ENCODE measurements at places on chromosomes 11 and 22.

DNA sequence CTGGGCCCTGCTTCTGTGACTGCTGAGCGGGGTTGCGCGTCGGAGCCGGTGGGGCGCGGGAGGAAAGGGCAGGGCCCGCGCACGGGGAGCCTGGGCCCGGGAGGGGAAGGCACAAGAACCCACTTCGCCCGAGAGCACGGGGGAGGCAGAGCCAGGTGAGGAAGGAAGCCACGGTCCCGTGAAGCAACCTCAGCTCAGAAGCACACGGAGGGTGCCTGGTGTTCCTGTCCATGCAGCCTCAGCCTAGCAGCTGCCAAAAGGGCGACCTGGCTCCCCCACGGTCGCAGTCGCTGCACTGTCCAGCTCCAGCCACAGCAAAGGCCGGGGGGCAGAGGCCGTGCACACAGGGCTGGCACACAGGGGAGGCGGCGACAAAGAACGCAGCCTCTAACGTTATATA is 9.3 kb upstream of the CDC42BPG start:
- DNase-seq, result no peak

GRCh38 chr11:77416357-77416756 is 57.5 kb downstream of the PAK1 start:
- no peak for DNase-seq

DNA sequence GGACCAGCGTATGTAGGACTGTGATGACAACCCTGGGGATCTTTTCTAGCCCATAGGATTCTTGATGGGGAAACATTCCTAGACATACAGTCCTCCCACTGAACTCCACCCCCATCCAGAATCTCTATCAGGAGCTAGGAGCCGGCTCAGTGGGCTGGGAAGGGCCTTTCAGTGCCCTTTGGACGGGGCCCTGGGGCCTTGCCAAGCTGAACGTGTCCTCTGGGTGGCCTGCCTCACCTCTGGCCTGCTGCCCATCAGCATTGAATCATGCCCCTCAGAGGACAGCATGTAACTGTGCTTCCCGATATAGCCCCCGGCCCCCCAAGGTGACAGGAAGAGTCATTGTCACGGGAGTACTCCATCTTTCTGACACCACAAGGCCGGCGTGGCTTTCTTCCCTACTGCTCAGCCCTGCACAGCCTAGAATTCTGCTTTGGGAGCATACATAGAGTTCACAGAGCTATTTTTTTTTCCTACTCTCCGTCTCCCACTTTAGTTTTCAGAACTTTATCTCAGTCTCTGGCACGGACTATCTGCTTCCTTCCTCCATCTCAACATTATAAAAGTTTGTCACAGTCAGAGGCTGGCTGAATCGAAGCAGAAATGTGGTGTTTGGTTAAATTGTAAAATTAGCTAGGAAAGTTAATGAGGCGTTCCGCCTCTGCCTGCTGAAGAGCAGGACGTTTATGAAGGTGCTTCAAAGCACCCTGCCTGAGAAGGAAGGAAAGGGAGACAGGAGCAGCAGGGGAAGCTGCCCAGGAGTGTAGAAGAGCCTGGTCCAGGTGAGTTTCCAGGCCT is 111.9 kb downstream of the ZBTB16 start:
- no peak for DNase-seq

DNA sequence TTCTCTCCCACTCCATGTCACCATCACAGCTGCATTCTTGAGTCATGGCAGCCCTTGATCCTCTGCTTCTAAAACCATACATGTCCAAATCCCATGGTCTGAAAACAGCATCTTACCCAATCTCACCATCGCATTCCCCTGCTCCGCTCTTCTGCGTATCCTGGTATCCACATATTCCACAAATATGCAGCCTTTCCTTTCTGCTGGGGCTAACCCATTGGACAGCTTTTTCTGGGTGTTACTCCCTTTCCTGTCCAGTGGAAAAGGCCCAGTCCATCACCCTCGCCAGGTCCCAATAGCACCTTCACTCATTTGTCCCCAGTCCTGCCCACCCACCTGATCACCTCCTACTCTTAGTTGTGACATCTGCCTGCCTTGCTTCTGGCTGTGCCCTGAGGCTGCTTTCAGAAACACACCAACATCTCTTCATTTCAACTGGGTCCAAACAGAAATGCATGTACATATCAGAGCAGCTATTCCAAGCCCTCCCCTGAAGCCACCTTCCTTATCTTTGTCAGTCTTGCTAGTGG is 237.6 kb upstream of the TBCEL start:
- no peak for DNase-seq

DNA sequence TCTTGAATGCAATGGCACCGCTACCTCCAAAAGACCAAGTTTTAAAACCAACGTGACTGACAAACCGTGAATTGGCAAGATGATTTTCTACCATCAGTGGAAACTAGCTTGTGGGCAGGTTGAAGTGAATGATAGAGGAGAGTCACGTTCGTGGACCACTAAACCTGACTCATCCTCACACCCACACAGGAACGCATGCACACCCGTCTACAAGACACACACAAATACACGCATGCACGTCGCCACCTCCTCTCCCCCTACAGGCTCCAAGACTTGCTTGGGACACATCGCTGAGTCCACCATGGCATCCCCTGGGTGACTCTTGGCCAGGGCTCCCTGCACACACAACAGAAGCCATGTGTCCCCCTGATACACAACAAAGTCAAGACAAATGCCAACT is 14.4 kb downstream of the TMPRSS6 start:
- DNase-seq, result no peak

DNA sequence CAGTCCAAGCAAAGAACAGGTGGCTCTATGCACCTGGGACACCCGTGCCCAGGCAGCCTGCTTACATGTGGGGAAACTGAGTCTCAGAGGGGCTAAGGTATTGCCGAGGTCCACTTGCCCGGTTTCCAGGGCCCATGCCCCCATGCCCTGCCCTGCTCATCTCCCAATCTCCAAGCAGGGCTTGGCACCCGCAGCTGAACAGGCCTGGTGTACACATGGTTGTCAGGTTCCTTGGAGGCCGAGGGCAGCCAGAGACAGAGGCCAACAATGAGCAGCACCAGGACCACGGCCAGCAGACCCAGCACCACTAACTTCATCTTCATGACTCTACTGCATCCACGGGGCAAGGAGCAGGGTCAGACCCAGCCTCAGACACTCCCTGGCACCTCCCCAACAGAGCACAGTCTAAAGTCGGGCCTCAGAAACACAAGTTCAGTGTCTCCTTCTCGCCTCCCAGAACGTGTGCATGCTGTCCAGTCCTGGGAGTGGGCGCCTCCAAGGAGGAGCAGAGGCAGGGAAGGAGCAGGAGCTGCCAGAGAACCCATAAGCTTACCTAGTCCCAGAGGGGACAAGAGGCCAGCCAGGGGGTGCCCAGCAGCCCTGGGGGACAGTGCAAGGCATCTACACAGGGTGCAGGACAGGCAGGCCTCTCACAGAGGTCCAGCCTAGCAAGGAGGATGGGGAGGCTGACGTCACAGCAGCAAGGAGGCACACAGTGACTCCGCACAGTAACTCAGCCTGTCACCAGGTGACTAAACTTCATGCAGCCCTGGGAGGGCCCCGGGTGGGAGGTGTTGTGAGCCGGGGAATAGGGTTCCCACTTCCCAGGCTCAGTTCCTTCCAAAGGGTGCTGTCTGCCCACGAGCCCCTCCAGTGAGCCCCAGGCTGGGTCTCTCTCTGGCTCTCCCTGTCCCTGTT is 20.2 kb upstream of the RGL4 start:
- no peak for DNase-seq

DNA sequence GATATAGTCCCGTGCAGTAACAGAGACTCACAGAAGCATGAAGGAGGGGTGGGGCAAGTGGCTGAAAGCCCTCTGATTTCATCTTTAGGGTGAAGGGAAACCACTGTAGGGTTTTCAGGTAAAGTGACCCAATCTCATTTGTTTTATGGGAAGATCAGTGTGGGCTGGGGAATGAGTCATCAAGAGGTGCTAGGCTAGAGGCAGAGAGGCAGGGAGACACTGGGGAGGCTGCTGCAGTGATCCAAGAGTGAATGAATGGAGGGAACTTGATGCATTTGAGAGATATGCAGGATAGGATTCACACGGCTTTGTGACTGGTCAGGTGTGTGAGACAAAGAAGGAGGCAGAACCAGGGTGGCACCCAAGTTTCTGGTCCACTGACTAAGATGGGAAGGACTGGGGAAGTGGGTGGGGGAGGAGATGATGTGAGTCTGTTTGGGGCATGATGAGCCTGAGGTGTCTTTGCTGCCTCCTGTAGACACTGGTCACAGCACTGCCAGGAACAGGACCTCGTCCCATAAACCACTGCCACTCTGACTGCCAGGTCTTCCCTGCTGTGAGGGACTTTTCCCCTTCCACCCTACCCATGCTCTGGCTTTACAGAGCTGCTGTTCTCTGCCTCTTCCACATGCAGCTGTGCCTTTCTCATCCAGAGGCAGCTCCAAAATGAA is 239.0 kb downstream of the TENM4 start:
- no peak for DNase-seq

DNA sequence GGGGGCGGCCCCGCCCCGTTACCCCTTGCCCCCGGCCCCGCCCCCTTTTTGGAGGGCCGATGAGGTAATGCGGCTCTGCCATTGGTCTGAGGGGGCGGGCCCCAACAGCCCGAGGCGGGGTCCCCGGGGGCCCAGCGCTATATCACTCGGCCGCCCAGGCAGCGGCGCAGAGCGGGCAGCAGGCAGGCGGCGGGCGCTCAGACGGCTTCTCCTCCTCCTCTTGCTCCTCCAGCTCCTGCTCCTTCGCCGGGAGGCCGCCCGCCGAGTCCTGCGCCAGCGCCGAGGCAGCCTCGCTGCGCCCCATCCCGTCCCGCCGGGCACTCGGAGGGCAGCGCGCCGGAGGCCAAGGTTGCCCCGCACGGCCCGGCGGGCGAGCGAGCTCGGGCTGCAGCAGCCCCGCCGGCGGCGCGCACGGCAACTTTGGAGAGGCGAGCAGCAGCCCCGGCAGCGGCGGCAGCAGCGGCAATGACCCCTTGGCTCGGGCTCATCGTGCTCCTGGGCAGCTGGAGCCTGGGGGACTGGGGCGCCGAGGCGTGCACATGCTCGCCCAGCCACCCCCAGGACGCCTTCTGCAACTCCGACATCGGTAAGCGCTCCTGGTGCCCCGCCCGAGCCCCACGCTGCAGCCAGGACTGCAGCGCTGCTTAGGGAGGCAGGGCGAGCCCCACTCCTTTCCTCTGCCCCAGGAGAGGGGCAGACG is at the start of gene TIMP3:
TIMP3 (plus strand) TSS at position 169 of the 700 bp plus-strand sequence; CDS start at position 466, 297 bp downstream.
- no peak for DNase-seq

DNA sequence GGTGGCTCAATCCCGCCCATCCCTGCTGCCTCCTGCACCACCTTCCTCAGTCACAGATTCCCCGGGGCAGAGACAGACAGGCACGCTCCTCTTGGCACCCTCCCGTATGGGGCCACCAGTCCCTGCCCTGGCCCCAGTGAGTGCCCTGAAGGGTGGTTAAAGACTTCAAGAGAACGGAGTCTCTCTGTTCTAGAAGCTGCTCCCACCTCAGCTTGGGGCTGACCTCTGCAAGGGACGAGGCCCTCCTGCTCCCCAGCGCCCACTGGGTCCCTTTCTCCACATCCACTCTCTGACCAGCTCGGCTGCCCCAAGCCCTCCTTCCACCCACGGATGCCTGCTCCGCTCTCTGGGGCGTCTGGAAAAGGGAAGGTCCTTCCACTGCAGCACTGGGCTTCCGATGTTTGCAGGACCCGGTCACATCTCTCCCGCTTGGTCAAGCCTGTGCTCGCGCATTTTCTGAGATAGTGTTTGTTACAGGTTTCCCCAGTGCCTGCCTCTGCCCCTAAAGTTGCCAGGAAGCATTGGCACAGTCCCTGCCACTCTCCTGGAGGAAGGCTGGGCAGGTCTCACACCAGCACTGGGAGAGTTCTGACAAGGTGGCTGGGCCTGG is 1487.9 kb downstream of the TBC1D22A start:
- DNase-seq, result no peak

- no peak for DNase-seq
Observed at GRCh38 chr11:31806186-31806927, 4.8 kb downstream of the PAX6 start.

- DNase-seq, result no peak
Observed at GRCh38 chr22:19612866-19613572, 88.8 kb upstream of the CLDN5 start.

- no peak for DNase-seq
Observed at GRCh38 chr22:46010951-46011626, 34.1 kb upstream of the WNT7B start.

- no peak for DNase-seq
Observed at GRCh38 chr11:26188554-26188953, 143.4 kb upstream of the ANO3 start.
